HCEC 1CT (cell line): ENCODE measurements at places on chromosomes 16 and 17.

- no peak for DNase-seq
These were observed 16.1 kb upstream of the SPATA32 start for GRCh38 chr17:45277992-45278391.

GRCh38 chr17:45006927-45007461 is 38.9 kb upstream of the C1QL1 start:
- DNase-seq, result no peak

DNA sequence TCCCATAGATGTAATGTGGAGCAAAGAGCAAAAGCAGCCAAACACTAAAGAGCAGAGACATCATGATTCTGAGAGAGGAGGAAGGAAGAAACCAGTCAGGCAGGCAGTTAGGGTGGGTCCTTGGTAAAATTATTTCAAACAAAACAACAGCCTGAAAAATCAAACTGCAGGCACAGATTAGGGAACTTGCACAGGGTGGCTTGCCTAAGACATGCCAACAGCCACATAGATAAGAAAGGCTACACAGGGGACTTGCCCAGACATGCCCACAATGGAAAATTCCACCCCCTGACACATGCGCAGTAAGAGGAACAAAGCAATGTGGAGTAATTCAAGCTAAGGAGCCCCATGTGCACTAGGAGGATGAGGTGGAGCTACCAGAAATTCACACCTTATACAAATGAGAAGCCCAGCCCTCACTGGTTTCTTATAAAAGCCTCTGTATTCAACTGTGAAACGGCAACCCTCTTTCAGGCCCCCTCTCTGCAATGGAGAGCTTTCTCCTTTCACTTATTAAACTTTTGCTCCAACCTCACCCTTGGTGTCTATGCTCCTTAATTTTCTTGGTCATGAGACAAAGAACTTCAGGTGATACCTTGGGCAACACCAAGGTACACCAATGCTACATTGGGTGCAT is 7.3 kb upstream of the GAS7 start:
- DNase-seq, result no peak

DNA sequence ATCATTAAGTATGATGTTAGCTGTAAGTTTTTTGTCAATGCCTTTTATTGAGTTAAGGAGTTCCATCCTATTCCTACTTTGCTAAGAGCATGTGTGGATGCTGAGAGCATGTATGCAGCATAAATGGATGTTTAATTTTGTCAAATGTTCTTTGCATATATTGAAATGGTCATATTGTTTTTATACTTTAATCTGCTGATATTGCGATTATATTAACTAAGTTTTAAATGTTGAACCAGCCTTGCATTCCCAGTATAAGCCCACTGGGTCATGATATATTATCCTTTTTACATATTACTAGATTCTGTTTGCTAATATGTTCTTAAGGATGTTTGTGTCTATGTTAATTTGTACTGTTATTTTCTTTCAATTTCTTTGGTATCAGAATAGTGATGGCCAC is 53.2 kb downstream of the CCDC182 start:
- DNase-seq, result no peak

GRCh38 chr17:47957591-47958490 is at the start of gene PRR15L:
PRR15L (minus strand) TSS chr17:47957883; CDS start chr17:47953234, 4,649 bp downstream.
- DNase-seq, result no peak

DNA sequence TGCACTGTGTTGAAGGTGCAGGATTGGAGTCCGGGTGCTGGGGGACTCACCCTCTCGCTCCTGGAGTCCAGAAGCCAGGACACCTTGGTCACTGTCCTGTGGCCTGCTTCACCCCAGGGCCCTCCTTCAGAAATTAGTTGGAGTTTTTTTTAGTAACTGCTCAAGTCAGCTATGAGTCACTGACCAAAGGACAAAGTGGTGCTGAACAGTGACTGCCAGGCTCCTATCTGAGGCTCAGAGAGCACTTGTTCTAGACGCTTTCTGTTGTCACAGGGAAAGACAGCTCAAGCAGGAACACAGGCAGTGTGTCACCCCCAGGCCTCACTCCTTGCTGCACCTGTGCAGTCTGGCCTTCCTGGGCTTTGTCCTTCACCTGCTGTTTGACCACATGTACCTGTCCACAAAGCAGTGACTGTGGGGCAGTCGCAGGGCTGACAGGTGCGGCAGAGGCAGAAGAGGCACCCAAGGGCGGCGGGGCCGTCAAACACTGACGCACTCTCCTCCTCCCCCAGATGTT is 4.1 kb upstream of the FAAP100 start:
- DNase-seq, result peak; percentile 57

DNA sequence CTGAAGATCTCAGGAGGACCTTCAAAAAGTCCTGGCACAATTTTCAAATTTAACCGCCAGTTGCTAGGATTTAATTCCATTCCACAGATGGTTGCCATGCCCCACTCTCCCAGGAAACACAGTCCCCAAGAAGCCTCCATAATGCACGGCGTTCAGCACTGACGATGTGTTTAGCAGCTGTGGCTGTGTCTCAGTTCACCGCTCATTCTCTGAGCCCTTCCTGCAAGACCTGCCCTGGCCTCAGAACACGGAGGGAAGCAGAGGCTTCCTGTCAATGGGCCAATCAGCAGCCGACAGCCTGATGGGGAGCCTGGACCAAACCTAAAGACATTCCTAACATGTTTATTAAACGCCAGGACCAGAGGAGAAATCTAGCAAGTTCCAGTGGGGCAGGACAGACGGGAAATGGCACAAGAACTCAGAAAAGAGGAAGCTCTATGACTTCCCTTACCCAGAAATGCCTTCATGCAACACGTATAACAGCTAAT is 4.9 kb downstream of the MYLK3 start:
- peak; percentile 7 for DNase-seq
